ENCODE measurements at places on chromosomes 3 and 15.
A peak's percentile ranks its signal among the peaks of the same experiment; 100 is the strongest.

DNA sequence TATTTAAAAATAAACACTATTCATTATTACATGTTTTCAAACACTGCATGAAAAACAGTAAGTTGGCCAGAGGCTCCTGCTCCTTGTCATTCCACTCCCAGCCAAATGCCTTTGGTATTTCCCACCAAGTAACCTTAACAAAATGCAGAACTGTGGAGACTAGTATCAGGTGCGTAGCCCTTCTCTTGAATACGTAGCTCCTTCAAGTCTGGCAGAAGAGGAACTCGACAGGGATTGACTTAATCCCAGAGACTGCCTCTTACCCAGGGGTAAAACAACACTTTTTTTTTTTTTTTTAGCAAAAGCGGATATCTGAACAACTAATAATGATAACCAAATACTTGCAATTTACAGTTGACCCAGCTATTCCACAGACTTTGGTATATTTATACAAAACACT is 738 bp downstream of the COMMD2 start:
- peak; percentile 45 for DNase-seq

GRCh38 chr3:62882676-62883200 is 7.5 kb upstream of the CADPS start:
- no peak for DNase-seq

DNA sequence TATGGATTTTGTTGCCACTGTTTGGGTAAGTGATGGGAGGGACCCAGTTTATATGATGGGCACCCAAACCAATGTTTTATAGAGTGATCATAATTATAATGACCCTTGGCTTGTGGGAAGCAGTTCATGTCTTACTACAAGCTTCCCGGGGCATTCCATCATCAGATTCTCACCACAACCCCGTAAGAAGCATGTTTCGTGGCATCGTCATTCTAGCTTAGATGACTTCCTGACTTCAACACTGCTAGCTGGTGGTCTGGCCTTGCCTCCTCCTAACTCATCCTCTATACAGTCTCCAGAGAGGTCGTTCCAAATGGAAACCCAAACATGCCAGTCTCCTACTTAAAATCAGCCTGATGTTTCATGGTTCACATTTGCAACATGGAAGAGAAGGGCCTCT is 226.9 kb downstream of the ADAMTS9 start:
- DNase-seq: no peak

DNA sequence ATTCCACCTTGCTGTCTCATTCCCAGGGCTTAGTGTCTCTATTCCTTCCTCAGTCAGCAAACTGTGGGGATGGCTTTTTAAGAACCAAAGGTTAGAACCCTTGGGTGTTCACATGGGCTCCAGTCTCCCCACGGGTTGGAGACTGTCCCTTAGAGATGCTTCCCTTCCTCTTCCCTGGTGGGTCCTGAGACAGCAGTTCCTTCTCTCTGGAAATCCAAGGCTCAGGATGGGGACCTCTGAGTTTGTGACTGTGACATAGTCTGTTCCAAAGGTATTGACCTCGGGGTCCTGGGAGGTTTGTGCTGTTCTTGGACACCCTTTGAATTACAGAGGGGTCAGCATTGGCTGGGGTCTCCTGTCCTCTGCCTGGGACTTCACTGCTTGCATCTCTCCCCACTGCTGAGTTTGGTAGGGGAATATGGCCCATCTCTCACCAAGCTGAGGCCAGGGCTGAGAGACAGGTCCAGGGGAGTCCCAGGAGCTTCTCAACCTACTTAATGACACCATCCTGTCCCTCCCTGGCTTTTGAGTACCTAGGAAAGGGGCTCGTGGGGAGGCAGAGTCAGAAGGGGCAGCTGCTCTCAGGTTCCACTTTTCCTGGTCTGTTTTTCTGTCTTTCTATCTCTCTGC is 1.5 kb downstream of the GRM2 start:
- DNase-seq: no peak

Measured in erythroblast (primary cell).